ENCODE measurements at places on chromosomes 1 and 21.

DNA sequence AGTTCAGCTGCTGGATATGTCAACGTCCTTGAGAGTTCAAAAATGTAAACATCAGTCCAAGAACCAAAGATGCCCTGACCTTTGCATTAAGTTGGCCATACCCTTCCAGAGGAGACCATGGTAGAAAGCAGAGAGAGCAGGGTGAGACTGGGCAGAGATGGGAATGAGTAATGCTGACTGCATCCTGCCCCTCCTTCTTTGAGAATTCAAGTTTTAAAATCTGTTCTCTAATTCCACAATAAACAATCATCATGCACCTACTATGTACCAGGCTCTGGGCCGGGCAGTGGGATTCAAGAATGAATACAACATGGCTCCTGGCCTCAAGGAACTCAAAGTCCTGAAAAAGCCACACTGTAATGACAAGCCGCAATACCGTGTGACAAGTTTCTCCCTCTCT, 3.9 kb upstream of the HAO2 start:
- DNase-seq, result no peak

- DNase-seq, result no peak
Observed at GRCh38 chr1:5311147-5311546, 656.7 kb downstream of the AJAP1 start.

- DNase-seq, result no peak
Observed at GRCh38 chr21:16427587-16428087, 697.9 kb downstream of the USP25 start.

GRCh38 chr21:37849506-37850102, 66.7 kb downstream of the KCNJ6 start:
- DNase-seq, result no peak

- DNase-seq, result no peak
Observed at GRCh38 chr1:207277241-207277640, 44.2 kb upstream of the CD55 start.

DNA sequence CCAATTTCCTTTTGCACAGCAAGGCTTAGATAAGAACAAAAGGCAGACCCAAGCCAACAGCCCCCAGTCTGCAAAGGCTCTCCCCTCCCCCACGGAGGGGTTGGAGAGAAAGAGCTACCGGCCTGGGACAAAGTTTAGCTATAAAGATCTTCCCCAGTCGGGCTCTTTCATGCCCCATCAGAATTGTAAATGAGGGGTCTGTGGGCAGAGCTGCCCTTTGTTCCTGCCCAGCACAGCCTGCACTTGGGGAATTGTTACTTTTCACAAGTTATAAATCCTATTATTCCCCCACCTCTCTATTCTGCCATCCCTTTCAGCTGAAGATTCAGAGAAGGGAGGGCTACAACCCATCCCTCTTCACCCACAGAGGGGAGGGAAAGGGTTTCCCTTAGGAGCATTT, 3.5 kb downstream of the MYCL start:
- no peak for DNase-seq

DNA sequence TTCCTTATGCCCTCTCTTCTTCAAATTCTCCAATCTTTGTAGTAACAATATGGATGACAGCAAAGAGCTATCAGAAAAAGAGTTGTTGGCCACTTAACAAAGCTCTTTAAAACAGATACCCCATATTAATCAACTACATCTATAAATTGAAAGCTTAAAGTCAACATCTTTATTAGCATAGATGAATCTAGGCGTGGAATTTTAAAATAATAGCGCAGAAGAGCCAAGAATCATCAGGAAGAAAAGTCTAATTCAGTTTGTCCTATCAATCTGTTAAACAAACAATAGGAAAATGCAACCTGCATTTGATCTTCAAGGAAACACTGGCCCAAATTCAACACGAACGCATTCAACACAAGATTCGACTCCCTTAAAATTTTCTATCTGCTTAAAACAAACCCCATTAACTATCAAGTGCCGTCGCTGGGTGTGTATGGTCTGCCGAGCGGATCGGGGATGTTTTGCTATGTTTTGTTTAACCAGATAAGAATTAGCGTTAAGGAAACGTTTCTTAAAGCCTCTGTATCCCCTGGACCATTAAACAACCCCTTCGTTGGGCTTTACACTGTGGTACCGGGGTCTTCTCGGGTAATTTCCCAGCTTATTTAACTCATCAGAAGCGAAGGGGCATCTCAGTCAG, 1.0 kb downstream of the LYST start:
- DNase-seq, result no peak

DNA sequence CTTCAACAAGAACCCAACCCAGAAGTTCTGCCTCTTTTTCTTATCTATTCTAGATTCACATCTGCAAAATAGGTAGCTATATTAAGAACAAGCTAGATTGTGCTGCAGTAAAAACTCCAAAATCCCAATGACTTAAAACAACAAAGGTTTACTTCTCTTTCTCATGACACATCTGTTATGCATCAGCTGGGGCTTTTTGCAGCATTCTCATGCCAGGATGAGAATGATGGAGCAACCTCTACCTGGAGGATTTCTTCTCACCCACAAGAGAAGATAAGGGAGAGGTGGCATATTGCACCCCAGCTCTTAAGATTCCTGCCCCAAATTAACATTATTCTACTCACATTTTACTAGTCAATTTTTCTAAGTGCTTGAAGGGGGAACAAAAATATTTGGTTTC, 152.3 kb upstream of the SPAG17 start:
- no peak for DNase-seq

GRCh38 chr1:3033040-3033789, 11.9 kb downstream of the ACTRT2 start:
- peak; percentile 53 for DNase-seq

GRCh38 chr1:91124290-91124985, 102.6 kb upstream of the ZNF644 start:
- DNase-seq, result no peak

DNA sequence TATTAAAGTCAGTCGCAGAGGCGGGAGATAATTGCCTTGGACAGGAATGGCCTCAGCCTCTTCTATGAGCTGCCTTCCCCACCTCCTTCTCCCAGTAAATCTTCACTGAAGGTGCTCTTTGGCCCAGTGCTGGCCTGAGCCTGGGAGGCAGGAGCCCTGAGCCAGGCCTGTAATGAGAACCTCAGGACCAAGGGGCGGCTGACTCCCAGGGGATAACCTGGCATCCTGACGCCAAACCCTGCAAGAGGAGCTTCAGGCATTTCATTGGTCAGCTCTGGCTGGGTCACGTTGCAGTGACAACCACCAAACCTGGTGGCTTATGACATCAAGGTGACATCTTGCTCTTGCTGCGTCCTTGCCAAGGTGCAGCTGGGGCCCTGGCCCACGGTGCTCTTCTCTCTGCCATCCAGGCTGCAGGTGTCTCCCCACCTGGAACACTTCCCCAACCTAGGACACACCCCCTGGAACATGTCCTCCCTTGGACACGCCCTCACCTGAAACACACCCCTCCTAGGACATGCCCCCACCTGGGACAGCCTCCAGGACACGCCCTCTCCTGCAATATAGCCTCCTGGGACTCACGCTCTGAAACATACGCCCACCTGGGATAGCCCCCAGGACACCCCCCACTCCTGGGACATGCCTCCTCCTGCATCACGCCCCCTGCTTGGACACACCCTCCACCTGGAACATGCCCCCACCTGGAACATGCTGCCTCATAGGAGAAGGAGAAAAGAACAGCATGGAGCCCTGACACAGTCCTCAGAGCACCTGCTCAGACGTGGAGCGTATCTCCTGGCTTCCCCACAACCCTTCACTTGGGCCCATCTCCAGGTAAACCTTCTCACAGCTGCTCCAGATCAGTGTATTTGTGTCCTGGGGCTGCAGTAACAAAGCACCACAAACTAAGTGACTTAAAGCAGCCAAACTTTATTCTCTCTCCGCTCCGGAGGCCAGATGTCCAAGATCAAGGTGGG, 333.6 kb downstream of the NPHP4 start:
- no peak for DNase-seq

GRCh38 chr1:205449750-205450443, 5.9 kb downstream of the BLACAT1 start:
- DNase-seq, result no peak

DNA sequence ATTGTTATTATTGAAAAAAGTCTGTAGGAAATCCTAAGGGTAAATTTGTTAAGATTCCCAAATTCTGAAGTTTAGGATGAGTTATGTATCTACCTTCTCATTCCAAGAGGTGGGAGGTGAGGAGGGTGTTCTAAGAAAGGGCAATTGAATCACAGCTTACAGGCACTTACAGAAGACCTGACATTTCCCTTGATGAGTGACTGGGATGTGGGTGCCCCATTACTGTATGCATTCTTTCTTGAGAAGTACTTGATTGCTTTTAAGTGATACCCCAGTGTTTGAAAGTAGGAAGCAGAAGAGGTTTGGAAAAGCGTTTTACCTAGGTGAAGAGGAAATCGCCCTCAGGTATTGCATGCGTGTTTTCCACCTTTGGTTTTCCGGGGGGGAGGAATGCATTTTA, 87.0 kb upstream of the ADAR start:
- DNase-seq, result no peak

GRCh38 chr1:156074661-156075060, 7.6 kb downstream of the MEX3A start:
- DNase-seq, result no peak

- no peak for DNase-seq
Observed at GRCh38 chr1:20318971-20319370, 28.3 kb downstream of the VWA5B1 start.

GRCh38 chr1:116262995-116263385, 110.1 kb upstream of the ATP1A1 start:
- DNase-seq, result no peak

GRCh38 chr1:233482388-233482787, 131.5 kb upstream of the KCNK1 start:
- no peak for DNase-seq

- DNase-seq, result no peak
Observed at GRCh38 chr1:246580497-246581370, 14.5 kb downstream of the CNST start.

GRCh38 chr1:83077411-83077810, 921.5 kb downstream of the TTLL7 start:
- DNase-seq, result no peak

DNA sequence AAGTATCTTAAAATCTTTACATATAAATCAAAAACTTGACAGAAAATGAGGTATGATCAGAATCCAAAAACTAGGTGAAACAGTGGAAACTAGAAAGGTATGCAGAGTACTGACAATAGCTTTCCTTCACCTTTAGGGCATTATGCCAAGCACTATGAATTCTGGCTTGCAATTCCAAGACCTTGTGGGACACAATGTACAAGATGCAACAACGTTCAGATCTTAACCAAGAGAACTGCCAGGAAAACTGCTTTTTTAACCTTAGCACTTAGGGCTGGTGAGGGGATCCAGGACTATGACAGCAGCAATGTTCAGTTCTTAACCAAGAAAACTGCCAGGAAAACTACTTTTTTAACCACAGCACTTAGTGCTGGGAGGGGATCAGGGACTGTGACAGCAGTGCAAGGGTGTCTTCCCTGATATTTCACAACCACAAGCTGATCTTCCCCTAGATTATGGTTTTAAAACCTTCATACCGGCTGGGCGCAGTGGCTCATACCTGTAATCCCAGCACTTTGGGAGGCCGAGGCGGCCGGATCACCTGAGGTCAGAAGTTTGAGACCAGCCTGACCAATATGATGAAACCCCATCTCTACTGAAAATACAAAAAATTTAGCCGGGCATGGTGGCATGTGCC, 22.3 kb downstream of the FOXJ3 start:
- DNase-seq, result no peak

All from CD4-positive, alpha-beta T cell treated with Interleukin-4 for 4 hours (primary cell).